ENCODE measurements at places on chromosomes 11 and 22.

DNA sequence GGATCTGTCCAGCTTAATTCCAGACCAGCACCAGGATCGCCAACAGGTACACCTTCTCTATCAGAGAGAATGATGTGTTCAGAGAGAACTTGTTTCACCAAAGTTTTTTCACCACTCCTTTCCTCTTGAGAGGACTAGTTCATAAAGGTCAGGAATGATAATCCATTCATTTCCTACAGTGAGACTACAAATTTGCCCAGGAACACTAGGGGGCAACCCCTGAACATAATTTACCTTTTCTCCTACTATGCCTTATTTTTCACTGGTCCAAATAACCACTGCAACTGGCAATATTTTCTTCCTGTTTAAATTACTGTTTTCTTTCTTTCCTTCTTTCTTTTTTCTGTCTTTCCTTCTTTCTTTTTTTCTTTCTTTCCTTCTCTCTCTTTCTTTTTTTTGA lies 22.5 kb downstream of the CAVIN3 start:
- DNase-seq = peak; percentile 28

- no peak for DNase-seq
Observed at GRCh38 chr22:31628969-31629708, 32.9 kb downstream of the PISD start.

- peak; percentile 45 for DNase-seq
Observed at GRCh38 chr22:38706101-38706900, 557 bp downstream of the GTPBP1 start.

DNA sequence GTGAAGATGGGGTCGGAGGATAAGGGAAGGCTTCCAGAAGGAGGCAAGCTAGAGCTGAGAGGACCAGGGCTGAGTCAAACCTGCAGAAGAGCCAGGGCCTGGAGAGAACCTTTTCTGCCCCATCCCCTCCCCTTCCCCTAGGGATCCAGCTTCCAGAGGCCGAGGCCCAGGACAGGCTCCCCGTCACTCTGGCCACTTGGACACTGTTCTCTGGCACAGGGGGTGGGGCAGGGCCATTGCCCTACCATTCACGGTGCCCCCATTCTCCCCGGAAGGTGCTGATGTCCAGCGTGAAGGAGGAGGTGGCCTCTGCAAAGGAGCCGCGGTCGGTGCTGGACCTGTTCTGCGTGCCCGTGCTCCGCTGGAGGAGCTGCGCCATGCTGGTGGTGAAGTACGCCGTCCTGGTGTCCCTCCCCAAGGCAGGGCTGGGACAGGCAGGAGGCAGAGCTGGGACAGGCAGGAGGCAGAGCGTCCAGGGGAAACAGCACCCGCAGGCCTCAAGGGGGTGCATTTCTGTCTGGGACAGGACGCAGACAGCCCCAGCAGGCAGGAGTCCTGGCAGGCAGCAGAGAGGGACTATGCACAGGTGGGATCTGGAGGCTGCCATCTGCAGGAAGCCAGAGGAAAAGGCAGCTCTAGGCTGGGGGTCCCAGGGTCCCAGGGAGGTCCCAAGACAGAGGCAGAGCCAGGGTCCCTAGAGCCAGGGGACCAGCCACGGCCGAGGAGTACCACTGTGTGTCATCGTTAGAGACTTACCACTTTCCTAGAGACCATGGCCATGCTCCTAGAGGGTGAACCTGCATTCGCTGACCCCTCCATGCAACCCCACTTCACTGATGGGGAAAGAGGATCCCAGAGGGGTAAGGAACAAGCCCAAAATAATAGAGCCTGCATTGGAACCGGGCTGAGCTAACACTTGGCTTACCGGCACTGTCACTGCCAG lies 25.8 kb upstream of the SLC22A12 start:
- no peak for DNase-seq

DNA sequence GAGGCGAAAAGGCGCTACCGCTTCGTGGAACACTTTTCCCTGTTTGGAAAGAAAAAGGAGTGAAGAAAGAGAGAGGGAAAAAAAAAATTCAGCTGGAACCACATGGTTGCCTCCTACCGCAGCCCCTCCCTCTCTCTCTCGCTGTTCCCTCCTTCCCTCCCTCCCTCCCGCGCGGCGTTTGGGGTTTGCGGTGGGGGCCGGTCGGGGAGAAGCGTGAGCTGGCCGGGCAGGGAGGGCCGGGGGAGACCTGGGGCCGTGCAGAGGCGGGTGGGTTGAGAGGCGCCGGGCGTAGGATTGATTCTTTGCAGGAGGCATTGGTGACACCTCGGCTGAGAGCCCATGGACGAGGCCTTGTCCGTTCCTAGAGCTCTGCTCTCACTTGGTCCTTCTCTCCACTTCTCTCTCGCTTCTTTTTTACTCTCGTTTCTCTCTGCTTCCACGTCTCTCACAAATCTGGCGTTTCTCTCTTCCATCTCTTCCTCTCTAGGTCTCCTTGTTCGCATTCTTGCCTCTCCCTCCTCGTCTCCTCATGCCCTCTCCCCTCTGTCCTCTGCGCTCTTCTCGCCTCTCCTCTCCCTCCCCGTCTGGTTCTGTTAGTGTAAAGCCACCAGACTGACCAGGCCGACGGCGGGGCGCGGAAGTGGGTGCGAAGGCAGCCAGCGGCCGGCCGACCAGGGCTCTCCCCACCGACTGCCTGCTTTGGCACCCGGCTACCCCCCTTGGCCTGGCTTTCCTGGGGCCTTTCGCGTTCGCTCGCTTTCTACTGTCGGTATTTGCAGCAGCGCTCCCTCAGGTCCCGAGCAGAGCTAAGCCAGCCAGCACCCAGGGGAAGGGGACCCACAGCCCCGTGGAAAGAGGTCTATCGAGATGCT lies at the start of gene CLMP:
CLMP (minus strand) TSS at position 61 of the 872 bp plus-strand sequence. CDS start 308 bp downstream, outside the sequence.
- DNase-seq = peak; percentile 72

- no peak for DNase-seq
Observed at GRCh38 chr11:66510990-66511339, 530 bp downstream of the BBS1 start.

DNA sequence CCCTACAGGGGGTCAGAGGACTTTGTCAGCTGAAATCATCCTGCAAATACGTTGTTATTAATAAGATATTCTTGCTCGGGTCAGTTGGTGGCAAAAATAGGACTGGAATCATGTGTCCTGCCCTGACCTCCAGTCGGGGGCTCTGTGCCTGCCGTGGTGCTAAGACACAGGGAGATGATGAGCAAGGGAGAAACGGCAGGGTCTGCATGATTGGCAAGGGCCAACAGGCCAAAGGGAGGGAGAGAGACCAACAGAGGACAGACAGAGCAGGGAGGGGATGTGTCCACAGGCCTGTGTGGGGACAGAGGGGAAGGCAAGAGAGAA lies 10.4 kb upstream of the TSKU start:
- no peak for DNase-seq

GRCh38 chr11:512761-513595 lies 5.9 kb upstream of the RNH1 start:
- DNase-seq = no peak

DNA sequence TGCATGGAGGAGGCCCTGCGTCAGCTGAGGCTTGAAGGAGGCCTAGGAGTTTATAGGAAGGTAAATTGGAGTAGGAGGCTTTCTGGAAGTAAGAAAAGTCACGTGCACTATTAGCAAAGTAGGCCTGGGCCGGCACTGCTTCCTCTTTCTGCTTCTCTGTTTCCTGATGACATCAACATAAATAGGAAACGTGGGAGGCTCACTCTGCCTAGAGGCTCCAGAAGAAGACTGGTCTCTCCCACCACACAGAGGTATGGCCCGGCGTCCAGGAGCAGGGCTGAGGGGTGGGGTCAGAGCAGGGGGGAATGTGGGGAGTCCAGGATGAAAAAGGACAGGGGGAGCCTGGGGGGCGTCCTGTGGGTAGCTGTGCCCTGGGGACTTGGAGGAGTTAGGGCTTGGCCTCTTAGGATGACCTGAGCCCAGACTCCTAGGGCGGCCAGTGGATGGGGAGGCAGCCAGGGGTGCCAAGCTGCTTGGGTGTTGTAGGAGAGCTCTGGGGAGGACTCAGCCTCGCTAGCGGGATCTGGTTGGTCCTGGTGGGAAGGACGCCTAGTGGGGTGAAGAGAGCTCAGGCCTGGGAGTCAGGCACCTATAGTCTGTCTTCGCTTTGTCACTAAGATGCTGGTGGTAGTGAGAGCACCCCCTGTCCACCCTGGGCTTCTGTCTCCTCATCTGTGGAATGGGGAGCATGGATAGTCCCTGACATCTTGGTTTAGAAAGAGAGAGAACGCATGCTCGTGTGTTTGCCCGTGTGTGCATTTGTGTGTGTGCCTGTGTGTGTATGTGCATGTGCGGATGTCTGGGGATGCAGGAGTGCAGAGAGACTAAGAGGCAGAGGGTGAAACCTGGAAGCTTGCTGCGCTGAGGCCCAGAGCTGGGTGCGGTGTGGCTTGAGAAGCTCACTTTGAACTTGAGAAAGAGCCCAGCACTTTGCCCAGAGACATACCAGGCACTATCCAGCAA lies at the start of gene CSF2RB:
CSF2RB (plus strand) TSS at position 202 of the 963 bp plus-strand sequence. CDS start 8,580 bp downstream, outside the sequence.
- DNase-seq = no peak

DNA sequence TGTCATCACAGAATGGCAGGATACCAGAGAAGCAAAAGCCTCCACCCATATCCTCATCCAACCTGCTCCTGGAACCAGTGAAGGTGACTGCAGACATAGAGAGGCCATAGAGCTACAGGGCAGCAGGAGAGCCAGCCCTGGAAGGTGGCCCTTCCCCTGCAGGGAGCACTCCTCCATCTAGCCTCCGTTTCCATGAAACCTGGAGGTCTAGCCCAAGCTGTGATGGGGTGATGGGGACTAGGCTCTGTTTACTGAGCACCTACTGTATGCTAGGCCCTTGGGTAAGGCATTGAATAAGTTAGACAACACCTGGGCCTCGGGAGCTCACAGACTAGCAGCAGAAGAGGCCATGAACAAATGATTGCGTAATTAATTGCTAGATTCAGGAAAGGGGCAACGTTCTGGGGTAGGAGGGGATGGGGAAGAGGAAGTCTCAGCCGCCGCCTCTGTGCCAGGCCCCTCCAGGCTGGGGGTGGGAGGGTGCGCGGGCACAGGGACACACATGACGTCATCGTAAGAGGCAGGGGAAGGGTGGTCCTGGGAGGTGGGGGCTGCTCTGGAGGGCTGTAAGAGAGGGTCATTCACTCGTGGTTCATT lies 784 bp upstream of the SYNGR1 start:
- DNase-seq = no peak

DNA sequence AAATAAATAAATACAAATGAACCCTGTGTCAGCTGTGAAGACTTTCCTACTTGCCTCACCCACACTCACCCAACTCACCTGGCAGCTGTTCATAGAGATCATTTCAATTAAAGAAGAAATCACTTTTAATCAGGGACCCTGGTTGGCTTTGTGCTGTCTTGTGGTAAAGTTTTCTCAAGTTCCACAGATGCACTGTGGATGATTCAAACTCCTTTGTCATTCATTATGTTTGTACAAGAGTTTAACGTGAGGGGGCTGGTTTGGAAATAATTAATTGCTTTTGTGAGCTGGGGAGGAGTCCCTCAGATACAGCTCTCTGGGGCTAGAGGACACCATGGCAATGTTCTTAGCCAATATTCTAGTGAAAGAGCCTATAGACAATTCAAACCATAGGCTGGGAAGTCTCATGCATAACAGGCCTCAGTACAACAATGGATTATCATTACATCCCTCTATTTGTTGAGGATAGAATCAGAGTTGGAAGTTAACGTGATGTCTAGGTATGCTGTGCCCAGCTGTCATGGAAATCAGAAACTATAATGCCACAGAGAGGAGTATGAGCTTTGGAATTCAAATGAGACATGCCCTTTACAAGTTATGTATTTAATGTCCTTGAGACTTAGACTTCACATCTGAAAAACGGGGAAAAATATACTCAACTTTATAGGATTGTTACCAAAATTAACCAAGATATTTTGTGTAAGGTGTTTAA lies 698.5 kb downstream of the KCNA4 start:
- DNase-seq = peak; percentile 79

GRCh38 chr11:32870676-32871075 lies 21.9 kb upstream of the QSER1 start:
- peak; percentile 35 for DNase-seq

DNA sequence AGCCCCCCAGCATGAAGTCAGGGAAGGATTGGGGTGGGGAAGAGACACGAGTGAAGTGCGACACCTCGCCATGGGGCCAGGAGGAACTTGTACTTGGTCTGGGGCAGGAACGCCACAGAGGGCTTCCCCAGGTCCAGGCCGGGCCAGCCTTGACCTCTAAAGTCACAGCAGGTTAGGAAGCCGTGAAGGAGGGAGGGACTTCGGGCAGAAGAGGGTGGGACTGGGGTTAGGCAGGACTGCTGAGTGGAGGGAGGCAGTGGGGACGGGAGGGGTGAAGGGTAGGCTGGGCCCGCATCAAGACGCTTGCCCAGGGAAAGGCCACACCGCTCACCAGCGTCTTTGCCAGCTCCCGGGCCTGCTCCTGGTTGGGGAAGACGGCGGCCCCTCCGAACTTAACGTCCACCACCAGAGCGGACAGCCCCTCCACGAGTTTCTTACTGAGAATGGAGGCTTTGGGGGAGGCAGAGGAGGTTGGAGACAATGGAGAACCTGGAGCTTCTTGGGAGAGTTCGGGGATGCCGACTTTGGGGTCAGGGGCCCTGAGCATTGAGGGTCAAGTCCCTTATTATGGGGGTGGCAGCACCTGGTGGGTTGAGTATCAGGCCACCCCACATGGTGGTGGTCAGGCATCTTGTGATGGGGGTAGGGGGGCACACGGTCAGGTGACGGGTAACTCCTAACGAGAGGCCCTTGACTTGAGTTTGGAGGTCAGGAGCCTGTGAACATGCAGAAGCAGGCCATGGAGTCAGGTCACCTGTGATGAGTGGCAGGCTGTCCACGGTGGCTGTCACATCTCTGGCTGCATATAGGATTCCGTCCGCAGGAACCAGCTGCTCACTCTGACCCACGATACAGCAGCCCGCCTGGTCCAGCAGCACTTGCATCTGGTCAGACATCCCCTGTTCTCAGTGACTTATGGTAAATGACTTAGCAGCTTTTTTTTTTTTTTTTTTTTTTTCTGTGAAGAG lies 1.7 kb upstream of the SCO2 start:
- no peak for DNase-seq

GRCh38 chr11:75966537-75967287 lies 151.7 kb downstream of the UVRAG start:
- DNase-seq = peak; percentile 76

DNA sequence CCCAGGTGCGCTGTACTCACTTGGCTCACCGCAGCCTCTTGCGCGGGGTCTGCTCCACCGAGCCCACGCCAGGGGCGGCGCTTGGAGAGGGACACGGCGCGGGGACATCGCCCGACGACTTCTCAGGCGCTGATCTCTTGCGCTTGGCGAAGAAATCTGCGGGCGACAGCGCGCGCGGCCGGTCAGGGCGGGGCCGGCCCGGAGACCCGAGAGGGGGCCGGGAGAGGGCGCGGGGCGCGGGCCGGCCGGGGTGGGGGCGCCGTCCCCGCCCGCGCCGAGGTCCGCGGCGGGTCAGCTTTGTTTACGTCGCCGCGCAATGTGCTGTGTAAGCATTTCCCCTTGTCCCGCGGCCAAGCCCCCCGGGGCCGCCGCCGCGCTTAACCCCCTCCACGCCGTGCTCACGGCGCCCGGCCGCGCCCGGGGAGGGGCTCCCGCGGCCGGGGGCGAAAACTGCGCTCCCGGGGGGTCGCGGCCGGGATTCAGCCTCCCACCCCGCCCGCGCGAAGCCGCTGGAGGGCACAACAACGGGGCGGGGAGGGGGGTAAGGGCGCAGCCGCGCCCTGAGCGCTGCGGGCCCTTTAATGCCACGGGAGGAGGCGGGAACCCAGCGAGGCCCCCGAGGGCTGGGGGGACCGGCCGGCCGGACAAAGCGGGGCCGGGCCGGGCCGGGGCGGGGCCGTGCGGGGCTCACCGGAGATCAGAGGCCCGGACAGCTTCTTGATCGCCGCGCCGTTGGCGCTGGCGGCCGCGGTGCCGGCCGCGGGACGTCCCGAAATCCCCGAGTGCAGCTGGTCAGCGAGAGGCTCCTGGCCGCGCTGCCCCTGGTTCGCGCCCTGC lies 1.4 kb downstream of the CDKN1C start:
- no peak for DNase-seq

- DNase-seq = no peak
Observed at GRCh38 chr22:33194529-33195077, 136.4 kb upstream of the SYN3 start.

- no peak for DNase-seq
Observed at GRCh38 chr22:48853627-48854240, 973.9 kb downstream of the BRD1 start.
